ENCODE measurements at places on chromosomes 4 and X. TPM values are rescaled to one million over a fixed set of nuclear protein-coding genes. Genes with fewer than 3 reads are reported as not detected.

UGT2B10 gene
- not detected for total RNA-seq

CD38 gene
- total RNA-seq = 4.4 TPM

ABLIM2 gene
- 44.2 TPM for total RNA-seq

HSFX3 gene
- total RNA-seq = not detected

EFNB1 gene
- total RNA-seq = 39.2 TPM

VGLL1 gene
- not detected for total RNA-seq

BBS12 gene
- total RNA-seq = 2.9 TPM

ZNF141 gene
- total RNA-seq = 36.8 TPM

AFP gene
- total RNA-seq = not detected

DUSP9 gene
- not detected for total RNA-seq

CXCL3 gene
- 1.4 TPM for total RNA-seq

ETDB gene
- not detected for total RNA-seq

JCHAIN gene
- total RNA-seq = 1.0 TPM

ARHGAP10 gene
- 87.4 TPM for total RNA-seq

TEX13D gene
- not detected for total RNA-seq

GRCh38 chr4:84479663-84480062 is 19.4 kb downstream of the NKX6-1 start:
- peak; percentile 18 for DNase-seq

DNA sequence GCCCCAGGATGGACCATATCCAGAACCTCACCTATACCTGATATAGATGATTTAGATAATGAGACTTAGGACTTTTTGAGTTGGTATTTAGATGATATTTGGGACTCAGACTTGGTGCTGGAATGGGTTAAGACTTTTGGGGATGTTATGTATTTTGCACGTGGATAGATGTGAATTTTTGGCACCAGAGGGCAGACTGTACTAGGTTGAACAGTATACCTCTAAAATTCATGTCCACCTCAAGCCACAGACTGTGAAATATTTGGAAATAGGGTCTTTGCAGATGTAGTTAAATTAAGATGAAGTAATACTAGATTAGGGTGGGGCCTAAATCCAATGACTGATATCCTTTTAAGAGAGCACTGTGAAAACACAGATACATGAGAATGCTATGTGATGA is 15.6 kb downstream of the RBM41 start:
- peak; percentile 2 for DNase-seq

DNA sequence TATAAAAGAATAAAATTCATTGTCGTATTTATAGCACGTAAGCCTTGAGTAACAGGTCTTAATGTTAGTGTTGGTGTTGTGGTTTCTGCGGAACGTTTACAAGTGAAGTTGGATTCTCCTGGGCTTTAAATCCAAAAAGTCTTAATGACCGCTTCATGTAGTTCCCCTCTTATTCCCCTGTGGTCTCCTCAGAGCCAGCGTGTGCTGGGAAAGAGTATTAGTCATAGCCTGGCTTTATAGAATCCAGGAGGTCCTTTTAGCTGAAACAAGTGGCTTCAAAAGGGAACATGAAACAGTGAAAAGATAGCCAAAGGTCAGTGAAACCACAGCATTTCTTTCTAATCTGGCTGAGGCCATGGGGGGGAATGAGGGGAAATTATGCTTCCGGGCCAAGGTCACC is 79.1 kb downstream of the CLCN4 start:
- DNase-seq = no peak

DNA sequence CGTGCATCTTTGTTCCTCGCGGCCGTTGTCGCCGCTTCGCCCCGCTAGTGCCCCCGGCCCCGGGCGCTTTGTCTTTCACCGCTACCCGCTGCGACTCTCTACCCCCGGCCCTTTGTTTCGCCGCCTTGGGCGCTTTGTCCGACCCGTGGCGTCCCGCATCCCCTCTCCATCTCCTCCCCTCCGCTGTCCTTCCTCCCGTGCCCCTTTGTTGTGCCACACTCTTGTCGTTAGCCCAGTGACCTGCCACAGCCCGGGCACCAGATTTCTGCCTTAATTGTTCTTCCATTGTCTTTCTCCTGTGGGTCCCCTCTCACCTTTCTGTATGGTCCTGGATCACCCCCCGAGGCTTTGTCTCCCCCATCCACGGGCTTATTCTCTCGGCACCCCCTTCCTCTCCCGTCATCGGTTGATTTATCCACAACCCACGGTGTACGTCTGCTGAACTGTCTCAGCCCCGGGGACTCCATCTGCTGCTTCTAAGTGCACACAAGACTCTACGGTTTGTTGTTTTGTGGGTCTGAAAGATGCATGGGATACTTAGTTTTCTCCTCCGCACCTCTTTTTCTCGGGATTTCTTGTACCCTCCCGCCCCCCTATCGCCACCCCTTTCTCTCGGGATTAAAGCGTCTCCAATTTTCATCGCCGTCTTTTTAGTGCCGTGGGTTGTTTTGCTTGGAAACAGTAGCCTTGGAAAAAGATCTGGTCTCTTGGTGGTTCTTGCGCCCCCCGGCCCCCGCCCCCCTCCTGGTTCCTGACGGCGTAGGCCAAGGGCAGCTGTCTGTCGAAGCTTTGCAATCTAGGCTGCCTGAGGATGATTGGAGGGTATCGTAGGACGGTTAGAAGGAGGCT is 783 bp downstream of the RBPJ start:
- DNase-seq = peak; percentile 82

GRCh38 chr4:79540143-79540542 is 132.1 kb upstream of the GK2 start:
- no peak for DNase-seq

DNA sequence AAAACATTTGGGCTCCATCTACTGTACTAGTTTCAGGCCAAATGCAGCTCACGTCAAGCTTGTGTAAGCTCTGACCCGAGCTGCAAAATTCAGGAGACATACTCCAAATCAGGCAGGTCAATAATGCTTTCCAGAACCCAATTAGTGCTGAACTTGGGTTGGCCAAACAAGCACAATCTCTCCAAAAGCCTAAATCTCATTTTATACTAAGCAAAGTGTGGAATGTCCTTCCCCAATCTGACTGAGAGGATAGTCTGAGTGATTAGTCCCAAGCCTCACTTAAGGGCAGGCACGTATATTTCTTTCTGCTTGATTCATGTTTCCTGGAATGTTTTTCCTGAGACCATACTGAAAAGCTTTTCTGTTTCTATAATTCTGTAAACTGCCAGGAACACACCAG is 79.9 kb downstream of the NKX6-1 start:
- peak; percentile 15 for DNase-seq

DNA sequence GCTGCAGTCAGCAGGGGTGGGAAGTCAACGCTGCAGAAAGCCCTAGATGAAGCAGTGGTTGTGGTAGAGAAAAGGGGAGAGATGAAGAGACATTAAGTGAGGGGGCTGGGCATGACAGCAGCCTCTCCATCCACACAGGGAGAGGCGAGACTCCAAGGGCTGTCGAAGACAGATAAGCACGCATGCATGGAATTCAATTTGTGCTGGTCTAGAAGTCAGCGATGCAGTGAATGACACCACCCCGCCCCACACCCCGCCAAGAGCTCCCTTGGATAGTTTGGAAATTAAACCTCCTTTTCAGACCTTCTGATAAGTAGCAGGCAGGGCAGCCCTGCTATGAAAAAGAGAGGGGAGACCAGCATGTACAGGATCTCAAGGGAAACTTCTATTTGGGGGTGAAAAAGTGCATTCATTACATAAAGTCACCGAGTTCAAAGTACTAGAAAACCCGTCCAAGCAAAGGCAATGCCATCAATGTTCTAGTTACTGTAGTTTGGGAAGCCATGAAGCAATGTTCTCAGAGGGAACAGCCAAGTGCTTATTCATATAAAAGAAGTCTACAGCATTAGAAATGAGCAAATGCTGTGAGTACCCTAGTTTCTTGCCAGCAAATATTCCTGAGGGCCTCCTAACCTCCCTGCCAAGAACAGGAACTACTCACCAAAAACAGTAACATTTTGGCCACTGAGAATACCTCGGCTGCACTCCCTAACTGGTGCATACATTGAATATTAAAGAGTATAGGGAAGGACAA is 152.3 kb upstream of the ANXA10 start:
- peak; percentile 1 for DNase-seq

- DNase-seq = no peak
Observed at GRCh38 chr4:176217510-176217909, 22.1 kb upstream of the SPATA4 start.

DNA sequence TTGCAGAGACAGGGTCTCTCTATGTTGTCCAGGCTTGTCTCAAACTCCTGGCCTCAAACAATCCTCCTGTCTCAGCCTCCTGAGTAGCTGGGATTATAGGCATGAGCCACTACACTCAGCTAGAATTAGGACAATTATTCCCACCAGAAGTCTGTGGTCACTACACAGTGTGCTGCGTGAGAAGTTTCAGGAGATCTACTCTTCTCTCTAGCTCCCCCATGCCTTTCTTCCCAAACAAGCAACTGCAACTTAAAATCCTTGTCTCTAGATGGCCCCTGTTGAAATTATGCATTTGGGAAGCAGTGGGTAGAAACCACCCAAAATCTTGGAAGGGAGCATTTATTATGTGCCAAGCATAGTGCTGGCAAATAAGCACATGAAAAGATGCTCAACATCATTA is 21.1 kb upstream of the MAP7D3 start:
- no peak for DNase-seq

DNA sequence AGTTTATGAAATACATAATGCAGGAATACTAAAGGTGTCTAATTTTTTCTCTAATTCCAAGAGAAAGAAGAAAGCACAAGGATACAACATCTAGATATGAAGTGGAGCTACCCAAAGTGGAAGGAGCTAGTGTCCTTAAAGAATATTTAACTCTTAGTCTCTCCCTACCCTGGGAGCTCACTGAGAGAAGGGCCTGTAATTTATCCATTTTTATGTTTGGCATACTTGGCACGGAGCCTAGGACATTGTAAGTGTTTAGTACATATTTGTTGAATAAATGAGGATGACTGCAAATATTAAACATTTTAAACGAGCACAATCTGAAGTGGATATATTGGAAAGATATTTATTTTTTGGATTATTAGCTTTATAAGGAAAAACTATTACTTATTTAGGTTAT is 674.8 kb downstream of the IQCM start:
- DNase-seq = peak; percentile 42

DNA sequence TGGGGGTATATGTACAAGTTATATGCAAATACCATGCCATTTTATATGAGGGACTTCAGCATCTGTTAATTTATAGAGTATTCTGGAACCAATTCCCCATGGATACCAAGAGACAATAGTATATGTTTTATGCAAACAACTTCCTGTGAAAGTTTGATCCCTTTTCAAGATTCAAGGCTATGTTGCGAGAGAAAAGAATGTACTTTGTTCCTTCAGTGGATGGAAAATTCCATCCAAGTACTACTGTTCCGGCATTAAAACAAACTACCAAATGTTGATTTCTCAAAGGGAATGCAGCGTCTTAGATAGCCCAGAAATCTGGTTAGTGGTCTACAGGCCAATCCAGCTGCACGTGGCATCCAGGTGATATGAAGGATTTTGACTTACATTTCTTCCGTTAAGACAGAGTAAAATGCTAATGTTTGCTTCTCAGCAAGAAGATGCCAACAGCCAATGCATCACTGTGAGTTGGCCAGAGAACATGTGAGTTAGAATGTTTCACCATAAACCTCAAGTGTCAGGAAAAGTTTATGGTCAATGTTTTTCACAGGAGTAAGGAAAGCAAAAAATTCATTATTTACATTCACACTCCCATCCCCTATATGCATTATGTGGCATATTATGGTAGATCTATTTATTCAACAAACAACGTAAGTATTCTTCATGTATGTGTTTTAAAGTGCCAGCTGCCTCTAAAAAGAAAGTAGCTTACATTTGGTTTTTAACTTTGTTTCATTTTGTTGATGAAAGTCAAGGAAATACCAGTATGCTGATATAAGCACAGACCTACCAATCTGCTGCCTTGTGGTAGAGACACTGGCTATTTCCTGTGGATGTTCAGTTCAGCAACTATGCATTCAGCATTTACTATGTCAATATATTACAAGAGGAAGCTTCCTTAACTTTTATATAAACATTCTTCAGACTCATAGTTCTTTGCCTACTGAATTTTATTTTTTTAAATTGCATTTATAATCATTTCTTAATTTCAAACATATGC is 44.4 kb downstream of the METTL14 start:
- DNase-seq = no peak

DNA sequence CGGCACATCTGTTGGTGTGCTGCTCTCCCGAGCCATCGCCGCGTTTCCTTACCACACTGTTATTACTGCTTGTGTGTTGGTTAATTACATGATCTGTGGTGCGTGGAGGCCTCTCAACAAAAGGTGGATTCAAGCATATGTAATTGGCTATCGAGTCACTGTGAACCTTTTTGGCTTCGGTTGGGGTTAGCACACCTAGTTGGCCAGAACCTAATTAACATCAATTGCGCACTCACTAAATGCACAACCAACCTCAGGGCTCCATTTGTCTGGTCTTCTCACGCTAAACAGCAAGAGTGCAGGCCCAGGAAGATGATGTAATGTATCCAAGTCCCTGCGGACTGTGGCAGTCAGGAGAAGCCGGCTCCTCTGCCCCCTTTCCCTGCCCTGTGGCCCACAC is 17.4 kb downstream of the ENPP6 start:
- DNase-seq = no peak
